ENCODE measurements at places on chromosomes 16 and 17.
A peak's percentile ranks its signal among the peaks of the same experiment; 100 is the strongest.

DNA sequence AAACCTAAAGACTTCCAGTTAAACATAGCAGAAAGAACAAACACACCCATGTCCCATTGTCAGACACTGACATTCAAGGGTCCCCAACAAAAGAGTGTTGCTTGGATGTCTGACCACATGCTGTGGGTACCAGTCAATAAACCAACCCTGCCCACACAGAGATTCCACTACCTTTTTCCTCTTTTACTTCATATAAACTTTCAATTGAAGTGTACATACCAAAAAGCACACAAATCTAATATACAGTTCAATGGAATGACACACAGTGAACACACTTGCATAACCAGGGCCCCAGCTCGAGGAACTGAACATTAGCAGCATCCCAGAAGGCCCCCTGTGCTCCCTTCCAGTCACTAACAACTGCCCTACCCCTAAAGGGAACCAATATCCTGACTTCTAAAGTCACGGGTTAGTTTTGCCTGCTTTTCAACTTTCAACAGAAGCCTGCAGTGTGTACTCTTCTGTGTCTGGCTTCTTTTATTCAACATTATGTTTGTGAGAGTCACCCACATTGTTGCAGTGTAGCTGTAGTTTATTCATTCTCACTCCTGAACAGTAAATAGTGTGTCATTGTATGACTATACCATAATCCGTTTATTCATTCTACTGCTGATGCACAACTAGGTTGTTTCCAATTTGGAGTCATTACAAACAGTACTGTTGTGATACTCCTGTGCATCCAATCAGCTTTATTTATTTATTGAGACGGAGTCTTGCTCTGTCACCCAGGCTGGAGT, 18.0 kb downstream of the CFDP1 start:
- DNase-seq: no peak

- no peak for DNase-seq
Measured at GRCh38 chr17:55308613-55309391, 44.0 kb downstream of the HLF start.

DNA sequence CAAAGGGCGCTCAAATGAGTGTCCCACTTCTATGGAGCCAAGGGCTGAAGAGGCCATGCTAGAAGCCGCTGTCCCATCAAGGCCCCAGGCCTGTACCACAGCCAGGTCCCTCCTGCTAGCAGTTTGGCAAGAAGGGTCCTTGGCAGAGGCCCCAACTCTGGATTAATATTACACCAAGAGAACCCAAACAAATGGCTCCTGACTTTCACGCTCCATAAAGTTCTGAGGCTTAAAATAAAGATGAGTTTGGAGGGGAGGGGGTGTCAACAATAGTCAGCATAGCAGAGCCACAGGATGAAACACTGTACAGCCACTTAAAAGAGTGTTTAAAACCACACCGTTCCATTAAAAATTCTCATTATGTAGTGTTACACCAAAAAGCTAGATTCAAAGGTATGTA, 30.5 kb downstream of the CUEDC1 start:
- DNase-seq: peak; percentile 71

DNA sequence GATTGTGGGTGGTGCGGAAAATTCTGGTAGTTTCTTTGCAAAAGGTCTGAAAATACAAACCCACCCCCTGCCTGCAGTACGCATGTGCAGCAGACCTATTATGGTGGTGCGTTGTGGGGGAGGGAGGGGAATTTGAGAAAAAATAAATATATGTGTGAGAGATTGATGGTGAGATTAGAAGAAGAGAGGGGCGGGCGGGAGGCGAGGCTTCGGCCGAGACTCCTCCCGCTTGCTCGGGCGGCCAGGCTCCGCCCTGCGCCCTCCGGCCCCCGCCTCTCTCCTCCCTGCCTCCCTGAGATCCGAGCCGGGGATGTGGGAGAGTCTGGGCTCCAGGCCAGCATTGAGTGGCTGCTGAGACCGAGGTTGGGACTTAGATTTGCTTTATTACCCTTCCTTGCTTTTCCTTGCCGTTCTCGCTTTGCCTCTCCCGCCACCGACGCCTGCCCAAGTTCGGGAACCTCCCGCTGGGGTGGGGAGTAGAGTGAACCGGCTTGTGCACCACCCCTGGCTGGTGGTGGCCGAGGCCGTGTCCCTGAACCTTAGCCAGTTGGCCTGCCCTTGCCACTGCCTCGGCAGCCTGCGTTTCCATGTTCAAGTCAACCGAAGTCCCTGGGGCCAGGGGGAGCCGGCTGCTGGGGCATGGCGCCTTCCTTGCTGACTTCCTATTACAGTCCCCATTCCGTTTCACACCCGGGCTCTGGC, 956 bp upstream of the CHD3 start:
- DNase-seq: peak; percentile 98

- DNase-seq: no peak
Measured at GRCh38 chr17:65064452-65065019, 8.0 kb upstream of the GNA13 start.

- DNase-seq: no peak
Measured at GRCh38 chr17:655618-656017, 59.0 kb downstream of the VPS53 start.

Measured in femur (tissue), 1 donor.